ENCODE measurements at places on chromosomes 2 and 18.

- no peak for DNase-seq
These were observed 36.4 kb downstream of the TACR1 start for GRCh38 chr2:75162897-75163296.

- DNase-seq = no peak
These were observed 174.8 kb downstream of the PRPF40A start for GRCh38 chr2:152542337-152542994.

DNA sequence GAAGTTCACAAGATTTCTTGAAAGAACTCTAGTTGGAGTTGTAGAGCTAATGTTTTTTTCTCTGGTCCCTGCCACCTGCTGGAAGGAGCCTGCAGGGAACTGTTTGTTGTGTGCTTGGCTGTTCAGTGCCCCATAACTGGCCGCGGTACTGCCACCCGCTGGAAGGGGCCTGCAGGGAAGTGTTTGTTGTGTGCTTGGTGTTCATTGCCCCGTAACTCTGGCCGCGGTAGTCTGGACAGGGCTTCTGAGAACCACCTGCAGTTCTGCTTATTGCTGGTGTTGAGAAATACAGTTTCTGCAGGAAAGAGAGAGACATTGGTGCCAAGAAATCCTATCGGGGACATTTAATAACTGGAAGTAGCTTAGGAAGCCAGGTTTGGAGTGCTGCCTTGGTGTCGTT, 58.1 kb downstream of the AGAP1 start:
- DNase-seq = no peak

GRCh38 chr2:190809139-190809764, 71.4 kb upstream of the GLS start:
- DNase-seq = no peak

DNA sequence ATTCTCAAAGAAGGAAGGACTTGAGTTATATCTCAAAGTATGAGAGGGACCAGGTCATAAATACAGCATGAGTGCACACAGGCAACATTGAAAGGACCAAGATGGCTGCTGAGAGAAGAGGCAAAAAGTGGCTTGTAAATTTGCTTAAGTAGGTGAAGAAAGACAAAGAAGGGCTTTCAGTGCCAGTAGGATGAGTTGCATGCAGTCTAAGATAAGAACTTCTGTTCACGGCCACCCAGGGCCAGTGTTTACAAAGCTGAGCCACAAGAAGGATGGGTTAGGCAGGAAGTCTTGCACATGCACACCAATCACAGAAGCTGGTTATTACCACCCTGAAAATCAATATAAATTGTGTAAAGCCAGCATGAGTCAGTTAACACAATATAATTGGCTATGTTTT, 3.1 kb upstream of the ABCB11 start:
- DNase-seq = no peak

DNA sequence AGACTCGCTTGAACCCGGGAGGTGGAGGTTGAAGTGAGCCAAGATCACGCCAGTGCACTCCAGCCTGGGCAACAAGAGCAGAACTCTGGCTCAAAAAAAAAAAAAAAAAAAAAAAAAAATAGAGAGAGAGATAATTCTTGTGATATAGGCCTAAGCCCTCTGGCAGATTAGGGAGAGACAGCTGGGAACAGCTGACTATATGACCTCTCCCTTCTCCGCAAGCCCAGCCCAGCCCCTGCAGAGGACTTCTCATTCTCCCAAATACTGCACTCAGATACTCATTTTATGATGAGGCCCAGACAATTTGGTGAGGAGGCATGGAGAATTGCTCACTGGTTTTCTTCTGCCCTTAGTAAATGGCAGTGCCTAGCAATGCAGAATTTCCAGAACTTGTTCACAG, 262.0 kb downstream of the HAUS1 start:
- DNase-seq = no peak

DNA sequence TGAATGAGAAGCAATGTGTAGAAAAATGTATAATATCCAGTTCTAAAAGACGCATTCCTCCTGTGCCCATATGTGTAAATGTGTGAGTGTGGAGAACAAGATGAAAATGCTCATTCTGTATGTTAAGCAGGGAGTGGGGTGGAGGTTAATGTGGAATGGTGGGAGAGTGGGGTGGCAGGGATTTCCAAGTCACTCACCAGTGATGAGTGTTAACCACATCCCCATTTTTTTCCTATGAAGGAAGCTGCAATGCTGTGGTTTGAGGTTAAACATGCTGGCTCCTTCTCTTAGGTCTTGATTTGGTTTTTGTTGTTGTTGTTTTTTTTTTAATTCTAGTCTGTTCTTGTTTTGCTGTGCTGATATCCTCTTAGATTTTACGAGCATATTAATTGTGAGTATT, 169.4 kb downstream of the NEDD4L start:
- no peak for DNase-seq

DNA sequence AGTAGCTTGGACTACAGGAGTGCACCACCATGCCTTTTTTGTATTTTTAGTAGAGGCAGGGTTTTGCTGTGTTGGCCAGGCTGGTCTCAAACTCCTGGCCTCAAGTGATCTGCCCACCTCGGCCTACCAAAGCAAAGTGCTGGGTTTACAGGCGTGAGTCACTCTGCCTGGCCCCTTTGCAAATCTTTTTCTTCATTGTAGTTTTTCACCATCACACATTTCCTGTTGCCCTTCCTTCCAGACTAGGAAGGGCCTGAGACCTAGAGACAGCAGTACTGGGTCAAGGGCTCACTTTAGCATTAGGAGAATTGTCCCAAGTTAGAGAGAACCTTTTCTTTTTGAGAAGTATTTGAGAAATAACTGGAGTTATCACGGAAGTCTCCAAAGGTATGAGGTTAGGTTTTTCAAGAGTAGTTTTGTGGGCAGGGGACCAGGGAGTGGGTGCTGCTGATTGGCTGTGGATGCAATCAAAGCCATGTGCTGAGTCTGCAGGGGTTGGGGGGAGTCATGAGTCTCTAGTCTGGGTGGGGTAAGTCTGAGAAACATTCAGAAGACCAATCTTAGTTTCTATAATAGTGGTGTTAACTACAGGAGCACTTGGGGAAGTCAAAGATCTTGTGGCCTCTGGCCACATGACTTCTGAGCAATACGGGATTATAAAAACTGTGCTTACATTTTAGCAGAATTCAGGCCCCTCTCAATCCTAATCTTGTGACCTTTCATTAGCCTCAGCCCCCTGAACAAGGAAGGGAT, 23.7 kb downstream of the B3GNT2 start:
- DNase-seq = no peak

DNA sequence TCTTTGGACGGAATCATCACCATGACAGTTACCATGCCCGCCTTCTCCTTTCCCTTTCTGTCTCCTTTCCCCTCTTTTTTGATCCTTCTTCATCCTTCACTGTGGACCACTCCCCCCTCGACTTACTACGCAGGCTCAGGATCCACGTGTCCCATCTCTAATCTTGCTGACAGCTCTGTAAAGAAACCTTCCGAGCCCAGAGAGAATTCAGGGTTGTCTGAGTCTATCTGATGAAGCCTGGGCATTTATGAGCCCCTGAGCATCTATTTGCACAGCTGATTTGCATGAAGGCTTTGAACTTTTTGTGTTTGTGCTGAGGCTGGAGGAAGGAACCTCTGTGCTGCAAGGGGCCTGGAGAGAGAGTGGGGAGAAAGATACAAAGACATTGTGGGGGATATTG, 50.7 kb downstream of the CIB4 start:
- DNase-seq = no peak

DNA sequence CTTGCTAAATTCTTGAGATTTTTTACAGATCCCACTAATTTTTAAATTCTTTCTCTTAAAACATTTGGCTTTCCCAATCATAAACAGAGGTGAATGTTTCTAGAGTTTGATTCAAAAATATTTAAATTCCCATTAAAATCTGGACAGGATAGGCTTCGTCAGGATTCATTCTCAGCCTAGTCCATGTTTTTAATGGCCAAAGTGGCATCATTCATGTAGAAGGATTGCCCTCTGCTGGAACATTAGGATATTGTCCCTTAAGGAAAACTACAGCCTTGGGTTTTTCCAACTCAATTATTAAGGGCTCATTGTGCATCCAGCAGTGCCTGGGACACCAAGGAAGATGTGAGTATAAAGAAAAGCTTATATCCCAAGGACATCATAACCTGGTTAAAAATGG, 71.7 kb downstream of the TPGS2 start:
- no peak for DNase-seq

DNA sequence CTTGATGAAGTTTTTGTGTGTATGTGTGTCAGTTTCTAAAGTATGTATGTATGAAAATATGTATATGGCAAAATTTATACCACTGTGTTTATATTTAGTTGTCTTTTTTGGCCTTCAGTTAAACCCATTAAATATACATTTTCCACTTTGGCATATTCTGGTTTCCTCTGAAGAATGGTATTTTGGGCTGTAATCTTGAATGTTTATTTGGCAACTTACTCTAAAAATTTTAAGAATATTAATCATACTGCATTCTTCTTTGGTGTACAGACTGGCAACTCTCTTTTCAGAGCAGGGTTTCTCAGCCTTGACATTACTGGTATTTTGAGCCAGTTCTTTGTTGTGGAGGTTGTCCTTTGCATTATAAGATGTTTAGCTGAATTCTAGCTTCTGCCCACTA, 27.9 kb upstream of the CCBE1 start:
- no peak for DNase-seq

- DNase-seq = no peak
These were observed 328.8 kb downstream of the OSR1 start for GRCh38 chr2:19029655-19030054.

Measured in stimulated activated CD4-positive, alpha-beta T cell treated with anti-CD3 and anti-CD28 coated beads, TNF-alpha, amount 100 ng/mL, for 1 hour (primary cell).